ENCODE measurements at places on chromosomes 2 and 18. TPM values are rescaled to one million over a fixed set of nuclear protein-coding genes. Genes with fewer than 3 reads are reported as not detected.

DNA sequence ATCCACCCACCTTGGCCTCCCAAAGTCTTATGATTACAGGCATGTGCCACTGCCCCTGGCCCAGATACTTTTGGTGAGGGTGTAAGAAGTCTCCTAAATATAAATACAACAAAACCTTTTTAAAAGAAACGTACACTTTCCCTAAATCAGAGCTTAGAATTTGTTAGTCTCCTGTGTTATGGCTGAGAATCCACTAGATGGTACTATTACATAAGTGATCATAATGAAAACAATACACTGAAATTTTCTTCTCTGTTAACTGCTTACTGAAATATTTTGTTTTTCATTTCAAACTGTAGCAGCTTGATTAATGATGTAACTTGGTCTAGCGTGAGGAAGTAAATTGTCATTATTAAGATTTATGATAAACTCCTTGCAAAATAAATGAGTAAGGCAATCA is 74.8 kb upstream of the FAM98A start:
- no peaks in the 10 kb centered on the region for H3K27me3 ChIP-seq
- H3K4me3 ChIP-seq = no peak overlapping the region
- no peak overlapping the region for H3K27ac ChIP-seq
- H3K4me1 ChIP-seq = no peaks in the 10 kb centered on the region

- H3K4me3 ChIP-seq = no peak overlapping the region
- no peaks in the 10 kb centered on the region for H3K36me3 ChIP-seq
- no peak overlapping the region for H3K27ac ChIP-seq
- no peaks in the 10 kb centered on the region for H3K4me1 ChIP-seq
These were observed 216.3 kb downstream of the ANAPC1 start for GRCh38 chr2:111667542-111668273.

DNA sequence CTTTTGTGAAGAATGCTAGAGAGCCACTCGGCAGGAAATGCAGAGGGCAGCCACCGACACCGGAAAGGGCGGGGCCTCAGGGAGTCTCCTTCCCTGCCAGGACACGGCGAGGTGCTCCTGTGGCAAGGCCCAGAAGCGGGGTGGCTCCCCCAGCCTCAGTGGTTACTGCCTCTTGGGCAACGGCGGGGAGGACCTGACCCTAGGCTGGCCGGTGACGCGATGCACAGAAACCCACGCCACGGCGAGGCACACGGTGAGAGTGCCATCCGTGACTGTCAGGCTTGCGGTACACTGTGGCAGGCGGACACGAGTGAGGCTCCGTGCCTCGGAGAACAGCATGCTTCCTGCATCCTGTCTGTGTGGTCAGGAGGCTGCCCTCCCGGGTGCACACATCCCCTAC is 47.8 kb downstream of the ZAP70 start:
- DNase-seq = no peak
- no peaks in the 10 kb centered on the region for H3K36me3 ChIP-seq
- peaks cover 8% of the 10 kb centered on the region for H3K4me1 ChIP-seq
- H3K27me3 ChIP-seq = no peaks in the 10 kb centered on the region

Gene CAPN14
- not detected for total RNA-seq

Gene CGREF1
- total RNA-seq = 7.1 TPM

All from gastrocnemius medialis (tissue), 4 donors.